ENCODE measurements at places on chromosomes 7 and 10.

GRCh38 chr7:98641646-98642500 is 24.8 kb downstream of the NPTX2 start:
- DNase-seq = peak; percentile 72

GRCh38 chr7:113487925-113488731 is 369.8 kb upstream of the SMIM30 start:
- no peak for DNase-seq

DNA sequence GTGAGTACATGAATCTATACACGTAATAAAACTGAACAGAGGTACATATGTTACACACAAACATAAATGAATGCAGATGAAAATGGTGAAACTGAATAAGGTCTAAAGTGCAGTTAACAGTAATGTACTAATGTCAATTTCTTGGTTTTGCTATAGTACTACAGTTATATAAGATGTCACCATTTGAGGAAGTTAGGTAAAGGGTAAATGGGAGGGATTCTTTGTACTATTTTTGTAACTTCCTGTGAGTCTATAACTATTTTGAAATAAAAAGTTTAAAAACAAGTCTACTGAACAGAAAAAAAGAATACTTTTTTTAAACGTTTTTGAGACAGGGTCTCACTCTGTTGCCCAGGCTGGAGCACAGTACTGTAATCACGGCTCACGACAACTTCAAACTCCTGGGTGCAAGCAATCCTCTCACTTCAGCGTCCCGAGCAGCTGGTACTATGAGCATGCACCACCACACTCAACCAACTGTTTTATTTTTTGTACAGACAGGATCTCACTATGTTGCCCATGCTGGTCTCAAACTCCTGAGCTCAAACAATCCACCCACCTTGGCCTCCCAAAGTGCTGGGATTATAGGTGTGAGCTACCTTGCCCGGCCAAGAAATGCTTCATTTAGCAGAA is 71.5 kb downstream of the WAPL start:
- no peak for DNase-seq

DNA sequence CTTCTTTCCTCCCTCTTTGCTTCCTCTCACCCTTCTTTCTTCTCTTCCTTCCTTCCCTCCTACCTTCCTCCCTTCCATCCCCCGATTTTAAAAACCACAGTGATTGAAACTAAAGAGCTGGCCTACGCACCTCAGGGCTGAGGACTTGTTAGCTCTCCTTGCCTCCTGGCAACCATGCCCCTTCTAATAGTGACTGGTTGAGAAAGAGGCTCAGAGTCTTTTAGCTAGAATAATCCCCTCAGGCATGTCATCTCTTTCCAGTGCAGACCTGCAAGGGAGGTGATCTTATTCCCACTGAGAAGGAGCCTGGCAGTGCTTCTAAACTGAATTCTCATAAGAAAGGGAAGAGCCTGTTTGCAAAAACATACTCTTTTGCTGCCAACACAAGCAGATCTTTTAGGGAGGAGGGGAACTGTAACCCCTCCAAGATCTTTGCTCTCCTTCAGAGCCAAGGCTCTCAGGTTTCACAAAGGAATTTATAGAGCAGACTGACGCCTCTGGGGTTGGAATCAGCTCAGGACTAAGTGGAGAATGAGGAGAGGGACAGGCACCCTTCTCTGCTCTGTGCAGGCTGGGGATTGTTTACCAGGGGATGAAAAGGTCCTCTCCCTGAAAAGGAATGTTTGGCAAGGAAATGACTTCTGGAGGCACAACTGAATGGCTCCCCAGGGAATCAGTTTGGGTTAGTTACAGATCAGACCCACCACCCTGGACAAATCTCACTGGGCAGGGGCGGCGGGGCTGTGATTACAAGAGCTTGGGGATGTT is 9.4 kb upstream of the ANKRD1 start:
- DNase-seq = peak; percentile 88

- DNase-seq = no peak
These were observed 902.3 kb downstream of the GRID1 start for GRCh38 chr10:85464336-85464735.

- no peak for DNase-seq
These were observed 427 bp downstream of the PYROXD2 start for GRCh38 chr10:98414578-98414931.

- DNase-seq = no peak
These were observed 760 bp downstream of the THNSL1 start for GRCh38 chr10:25017154-25017590.

DNA sequence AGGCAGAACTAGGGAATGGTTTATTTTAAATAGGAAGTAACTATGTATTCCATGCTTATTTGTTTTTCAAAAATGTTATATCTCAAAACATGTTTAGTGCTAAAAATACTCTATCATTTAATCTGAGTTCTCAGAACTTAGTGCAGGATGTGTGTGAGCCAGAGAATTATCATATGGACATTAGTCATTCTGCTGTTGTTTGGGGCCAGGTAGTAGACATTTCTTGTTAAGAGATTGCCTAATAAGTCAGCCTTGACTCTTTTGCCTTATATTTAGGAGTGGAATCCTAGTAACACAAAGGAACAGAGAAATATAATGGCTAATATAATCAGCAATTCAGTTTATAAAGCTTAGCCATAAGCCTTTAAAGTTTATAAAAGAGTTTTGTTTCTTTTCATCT is 149.8 kb downstream of the CCSER2 start:
- DNase-seq = no peak

GRCh38 chr7:40676221-40676620 is 541.4 kb downstream of the SUGCT start:
- no peak for DNase-seq

DNA sequence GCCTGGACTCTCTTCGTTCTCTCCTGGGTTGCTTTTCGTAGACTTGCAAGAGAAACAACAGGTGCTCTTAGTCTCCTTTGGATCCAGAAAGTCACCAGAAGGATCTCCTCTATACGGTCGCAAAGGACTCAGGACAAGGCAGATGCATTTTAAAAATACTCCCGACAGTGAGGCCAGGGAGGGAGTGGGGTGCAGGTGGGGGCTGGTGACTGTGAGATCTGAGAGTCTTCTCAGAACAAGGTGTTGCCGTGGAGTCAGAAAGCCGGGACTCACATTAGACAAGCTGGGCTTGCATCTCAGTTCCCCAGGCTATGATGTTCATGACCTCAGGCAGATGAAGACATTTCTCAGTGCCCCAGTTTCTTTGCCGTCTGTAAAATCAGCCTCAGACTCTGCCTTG is 507.2 kb downstream of the TCERG1L start:
- no peak for DNase-seq

DNA sequence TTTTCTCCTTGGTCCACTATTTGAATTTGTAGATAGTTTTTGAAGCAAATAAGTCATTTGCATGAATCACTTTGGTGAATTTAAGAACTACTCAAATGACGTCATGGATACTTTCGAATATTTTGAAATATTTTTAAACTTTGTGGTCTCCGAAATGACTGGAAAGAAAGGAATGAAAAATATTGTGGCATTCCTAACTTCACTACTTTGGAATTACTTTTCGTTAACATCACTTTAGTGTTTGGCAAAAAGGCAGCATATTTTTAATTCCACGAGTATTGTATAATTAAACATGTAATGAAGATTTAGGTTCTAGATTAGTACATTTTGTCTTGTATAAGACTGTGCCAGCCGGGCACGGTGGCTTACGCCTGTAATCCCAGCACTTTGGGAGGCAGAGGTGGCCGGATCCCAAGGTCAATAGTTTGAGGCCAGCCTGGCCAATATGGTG is 35.3 kb upstream of the ZRANB1 start:
- DNase-seq = no peak

- DNase-seq = no peak
These were observed 148.0 kb upstream of the INSYN2A start for GRCh38 chr10:127344346-127344745.

DNA sequence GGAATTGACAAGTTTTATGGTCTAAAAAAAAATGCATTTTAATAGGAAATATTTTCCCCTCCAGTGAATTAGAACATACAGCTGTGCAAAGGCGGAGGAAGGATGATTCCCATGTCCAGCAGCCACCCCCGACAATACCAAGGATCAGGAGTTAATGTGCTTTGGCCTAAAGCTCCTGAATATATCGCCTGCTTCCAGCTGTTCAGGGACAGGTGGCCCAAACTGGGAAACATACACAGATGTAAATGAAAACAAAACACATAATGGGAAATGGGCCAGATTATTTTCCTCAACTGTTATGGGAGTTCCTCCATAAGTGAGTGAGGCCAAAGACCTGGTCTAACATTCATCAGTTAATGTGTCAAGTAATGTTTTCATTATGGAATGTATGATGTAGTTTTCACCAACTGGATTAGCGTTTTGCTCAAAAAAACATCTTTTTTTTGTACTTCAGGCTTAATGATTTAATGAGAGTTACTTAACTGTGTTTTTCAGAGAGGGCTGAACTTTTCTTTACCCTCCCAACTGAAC is 55.1 kb upstream of the LAMB1 start:
- DNase-seq = peak; percentile 94

GRCh38 chr10:24826009-24826408 is 102.3 kb upstream of the ARHGAP21 start:
- peak; percentile 24 for DNase-seq

DNA sequence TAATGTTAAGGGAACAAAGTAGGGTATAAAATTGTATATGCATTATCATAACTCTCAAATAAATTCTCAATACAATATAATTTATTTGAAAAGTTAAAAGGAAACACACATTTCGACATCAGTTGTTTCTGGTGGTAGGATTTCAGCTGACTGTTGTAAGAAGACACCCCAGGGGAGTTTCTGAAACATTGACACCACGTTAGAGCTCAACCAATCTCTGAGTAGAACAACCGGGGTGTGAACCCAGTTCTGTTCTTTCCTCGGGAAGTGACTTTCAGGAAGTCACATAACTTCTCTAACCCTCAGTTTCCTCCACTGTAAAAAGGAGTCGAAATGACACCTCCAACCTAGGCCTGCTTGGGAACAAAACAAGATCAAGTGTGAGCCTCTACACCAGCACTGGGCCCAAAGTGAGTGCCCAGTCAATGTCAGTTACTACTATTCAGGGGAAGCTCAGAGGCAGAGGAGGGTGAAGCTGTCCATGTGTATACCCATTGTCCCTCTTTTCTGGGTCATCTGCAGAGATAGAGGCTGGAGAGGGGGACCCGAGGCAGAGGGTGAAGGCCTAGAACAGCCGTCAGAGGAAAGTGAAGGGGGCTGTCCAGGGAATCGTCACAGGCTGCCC is 67.1 kb downstream of the AOAH start:
- DNase-seq = no peak

DNA sequence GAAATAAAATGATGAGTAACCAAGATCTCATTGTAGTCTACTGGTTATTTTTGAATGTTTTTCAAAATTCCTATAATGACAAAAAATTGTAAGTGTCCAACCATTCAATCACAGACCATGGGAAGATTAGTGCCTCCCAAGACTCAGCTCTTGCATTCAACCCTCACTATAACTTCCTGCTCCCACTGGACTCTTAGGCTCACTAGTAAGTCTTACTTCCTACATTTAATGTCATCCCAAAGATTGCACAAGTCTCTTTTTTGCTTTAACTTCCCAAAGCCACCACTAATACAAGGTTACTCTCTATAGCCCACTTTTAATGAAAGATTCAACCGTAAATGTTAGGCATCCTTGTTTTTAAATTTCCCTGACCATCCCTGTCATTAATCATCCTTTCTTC is 111.9 kb upstream of the NRBF2 start:
- DNase-seq = no peak

DNA sequence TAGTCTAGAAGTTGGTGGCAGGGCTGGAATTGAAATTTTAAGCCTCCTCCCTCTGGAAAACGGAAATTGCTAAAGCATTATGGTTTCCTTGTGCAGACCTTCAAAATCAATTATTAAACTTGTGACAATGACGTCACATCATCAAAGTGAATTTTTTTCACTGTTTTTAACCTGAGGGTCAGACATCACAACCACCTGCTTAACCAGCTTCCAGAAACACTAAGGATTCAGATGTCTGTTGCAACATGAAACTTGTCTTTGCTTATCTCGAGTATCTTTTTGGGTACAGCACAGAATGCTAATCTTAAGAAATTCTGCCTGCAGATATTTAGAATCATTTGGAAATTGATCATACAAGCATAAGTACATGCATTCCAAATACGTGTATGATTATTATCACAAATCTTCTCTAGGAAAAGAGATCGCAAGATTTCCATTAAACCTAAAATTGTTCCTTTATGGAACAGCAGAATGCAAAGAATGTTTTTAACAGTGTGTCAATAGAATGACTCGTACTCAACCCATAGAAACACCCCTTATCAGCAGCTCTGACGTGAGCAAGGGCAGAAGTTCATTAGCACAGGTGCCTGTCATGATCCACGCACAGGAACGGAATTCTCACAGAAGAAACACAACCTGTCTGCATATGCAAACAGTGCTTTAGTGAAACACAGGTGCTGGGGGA is 4.1 kb upstream of the GTPBP4 start:
- DNase-seq = no peak

GRCh38 chr10:12960941-12961340 is 40.6 kb downstream of the CCDC3 start:
- DNase-seq = no peak

DNA sequence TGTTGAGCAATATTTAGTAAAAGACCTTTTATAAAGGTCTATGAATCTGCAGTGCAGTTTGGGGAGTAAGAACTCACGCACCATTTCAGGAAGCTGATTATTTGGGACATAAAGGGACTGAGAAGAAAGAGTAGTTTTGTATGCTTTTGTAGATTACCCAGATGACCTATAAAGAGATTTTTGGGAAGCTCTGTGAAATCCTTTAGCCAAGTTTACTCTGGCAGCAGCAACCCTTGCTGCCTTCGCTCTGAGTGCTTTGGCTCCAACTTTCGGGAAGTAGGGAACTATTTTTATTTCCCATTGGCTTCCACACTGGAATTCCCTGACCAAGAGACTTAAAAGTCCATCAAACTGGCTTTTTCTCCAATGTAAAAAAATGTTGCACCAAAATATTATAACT is 1110.1 kb upstream of the PHF14 start:
- DNase-seq = peak; percentile 5

GRCh38 chr7:45579391-45579801 is 5.2 kb downstream of the ADCY1 start:
- DNase-seq = no peak

- peak; percentile 94 for DNase-seq
These were observed 114.5 kb downstream of the PON1 start for GRCh38 chr7:95209788-95210187.

DNA sequence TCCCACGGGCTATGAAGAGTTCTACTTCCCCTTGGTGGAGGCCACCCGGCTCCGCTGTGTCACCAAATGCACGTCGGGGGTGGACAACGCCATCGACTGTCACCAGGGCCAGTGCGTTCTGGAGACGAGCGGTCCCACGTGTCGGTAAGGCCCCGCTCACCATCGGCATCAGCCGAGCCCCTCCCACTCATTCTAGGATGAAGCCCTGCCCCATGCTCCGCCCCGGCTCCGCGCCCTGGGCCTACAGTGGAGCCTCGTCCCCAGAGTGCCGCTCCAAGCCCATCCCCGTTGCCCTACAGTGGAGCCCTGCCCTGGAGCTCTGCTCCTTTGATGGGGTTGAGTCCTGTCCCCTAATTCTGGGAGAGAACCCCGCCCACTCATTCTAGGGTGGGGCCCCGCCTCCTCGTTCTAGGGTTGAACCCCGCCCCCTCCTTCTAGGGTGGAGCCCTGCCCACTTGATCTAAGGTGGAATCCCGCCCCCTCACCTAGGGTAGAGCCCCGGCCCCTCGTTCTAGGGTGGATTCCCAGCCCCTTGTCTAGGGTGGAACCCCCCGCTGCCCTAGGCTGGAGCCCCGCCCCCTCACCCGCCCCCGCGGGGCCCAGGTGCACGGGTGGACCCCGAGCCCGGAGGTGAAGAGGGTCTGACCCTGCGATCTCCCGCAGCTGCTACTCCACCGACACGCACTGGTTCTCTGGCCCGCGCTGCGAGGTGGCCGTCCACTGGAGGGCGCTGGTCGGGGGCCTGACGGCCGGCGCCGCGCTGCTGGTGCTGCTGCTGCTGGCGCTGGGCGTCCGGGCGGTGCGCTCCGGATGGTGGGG is 3.4 kb upstream of the MUC12 start:
- DNase-seq = peak; percentile 65

Measured in tongue (tissue), 3 donors.